ENCODE measurements at places on chromosomes 1 and 21.

DNA sequence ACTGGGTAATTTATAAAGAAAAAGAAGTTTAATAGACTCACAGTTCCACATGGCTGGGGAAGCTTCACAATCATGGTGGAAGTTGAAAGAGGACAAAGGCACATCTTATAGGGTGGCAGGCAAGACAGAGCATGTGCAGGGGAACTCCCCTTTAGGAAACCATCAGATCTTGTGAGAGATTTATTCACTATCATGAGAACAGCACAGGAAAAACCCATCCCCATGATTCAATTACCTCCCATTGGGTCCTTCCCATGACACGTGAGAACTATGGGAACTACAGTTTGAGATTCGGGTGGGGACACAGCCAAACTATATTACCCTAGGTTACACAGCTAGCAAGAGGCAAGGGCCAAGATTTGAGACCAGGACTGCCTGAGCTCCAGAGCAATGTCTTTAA is 30.4 kb upstream of the SOX13 start:
- no peak for DNase-seq

GRCh38 chr1:197899037-197899436 is 3.4 kb upstream of the C1orf53 start:
- no peak for DNase-seq

DNA sequence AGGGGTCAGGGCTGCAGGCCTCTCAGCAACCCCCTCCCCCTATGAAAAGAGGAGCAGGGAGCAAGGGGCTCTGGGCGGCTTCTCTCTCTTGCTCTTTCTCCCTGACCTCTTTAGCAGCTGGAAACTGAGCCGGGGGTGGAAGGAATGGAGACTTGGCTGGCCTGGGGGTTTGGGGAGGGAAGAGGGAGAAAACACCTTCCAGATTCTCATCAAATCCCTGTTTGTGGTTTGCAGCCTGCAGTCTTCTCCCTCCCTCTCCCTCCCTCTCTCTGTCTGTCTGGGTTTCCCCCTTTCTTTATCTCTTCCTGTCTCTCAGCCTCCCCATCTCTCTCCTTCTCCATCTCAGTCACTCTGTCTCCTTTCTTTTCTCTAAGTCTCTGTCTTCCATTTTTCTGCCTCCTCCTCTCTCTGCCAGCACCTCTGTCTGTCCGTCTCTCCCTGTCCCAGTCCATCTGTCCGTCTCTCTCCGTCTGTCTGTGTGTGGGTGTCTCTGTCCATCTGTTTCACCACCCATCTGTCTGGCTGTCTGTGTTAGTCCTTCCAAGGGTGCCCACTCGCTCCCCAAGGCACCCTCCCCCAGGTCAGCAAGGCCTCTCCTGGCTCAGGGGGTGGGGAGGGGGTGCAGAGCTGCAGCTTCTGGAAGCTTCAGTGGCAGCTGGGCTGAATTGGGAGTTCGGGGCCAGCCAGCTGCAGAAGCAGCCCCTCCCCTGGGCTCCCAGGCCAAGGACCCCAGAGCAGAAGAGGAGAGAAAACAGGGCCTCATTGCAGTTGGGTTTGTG is 6.2 kb downstream of the AHDC1 start:
- DNase-seq = no peak

DNA sequence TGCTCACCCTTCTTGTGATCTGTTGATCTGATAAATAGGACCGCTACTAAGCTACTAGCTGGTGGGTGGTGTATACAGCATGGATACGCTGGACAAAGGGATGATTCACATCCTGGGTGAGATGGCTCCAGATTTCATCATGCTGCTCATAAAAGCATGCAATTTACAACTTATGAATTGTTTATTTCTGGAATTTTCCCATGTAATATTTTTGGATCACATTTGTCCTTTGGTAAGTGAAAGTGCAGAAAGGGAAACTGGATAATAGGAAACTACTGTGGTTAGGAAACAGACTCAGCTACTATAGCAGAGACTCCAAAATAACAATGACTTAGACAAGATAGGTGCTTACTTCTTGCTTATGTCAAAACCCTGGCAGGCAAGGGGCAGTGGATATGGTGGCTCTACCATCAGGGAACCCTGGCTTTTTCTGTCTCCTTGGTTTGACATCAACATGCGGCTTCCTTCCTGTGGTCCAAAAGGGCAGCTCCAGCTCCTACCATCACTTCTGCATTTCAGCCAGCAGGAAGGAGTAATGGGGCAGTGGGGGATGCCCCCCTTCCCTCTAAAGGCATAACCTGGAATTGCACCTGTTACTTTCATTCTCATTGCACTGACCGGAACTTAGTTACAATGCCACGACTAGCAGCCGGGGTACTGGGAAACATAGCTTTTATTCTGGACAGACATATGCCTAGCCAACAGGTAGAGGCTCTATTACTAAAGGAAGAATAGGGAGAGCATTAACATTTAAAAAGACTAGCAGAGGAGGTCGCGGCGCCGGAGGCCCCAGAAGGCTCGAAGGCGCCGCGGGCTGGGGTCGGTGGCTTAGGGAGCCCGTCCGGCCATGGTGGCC is 13.8 kb upstream of the AK2 start:
- no peak for DNase-seq

DNA sequence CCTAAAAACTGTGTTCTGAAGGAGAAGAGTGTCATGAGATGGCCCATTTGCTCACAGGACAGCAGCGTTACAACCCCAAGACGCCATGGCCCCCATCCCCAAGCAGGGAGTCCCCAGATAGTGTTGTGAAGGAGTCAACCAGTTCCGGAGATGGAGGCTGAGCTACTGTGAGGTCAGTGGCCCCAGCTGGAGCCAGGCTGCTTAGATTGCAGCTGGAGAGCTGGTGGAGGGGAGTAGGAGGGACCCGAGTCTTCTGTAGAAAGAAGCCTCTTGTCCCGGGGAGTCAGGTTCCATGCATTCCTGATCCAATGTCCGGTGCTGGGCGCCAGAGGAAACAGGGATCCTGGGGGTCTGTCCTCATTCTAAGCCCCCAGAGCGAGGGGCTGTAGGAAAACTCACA is 93.5 kb upstream of the SIM2 start:
- DNase-seq = no peak

- DNase-seq = no peak
Measured at GRCh38 chr1:214281720-214282629, 1.0 kb downstream of the SMYD2 start.

- DNase-seq = no peak
Measured at GRCh38 chr1:57789936-57790335, 366.1 kb upstream of the DAB1 start.

GRCh38 chr1:87194271-87194774 is 134.4 kb upstream of the LMO4 start:
- DNase-seq = no peak

Measured in cerebellar nuclear complex (tissue), 1 donor.